ENCODE measurements at places on chromosomes 4 and X.

DNA sequence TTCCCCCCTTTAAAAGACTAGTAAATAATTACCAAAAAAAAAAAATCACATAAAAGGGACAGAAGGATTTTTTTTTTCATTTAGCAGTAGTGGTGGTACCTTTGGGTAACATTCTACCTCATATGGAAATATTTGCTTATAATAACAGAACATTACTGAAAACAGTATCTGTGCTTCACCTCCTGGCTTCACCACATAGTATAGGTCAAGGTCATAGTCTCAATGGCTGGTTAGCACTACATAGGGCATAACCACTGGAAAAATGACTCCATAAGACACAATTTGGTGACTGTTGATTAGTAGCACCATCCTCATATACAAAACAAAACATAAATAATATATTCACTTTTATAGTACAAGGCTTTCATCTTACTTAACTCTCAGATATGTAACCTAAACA, 34.7 kb downstream of the MANBA start:
- DNase-seq: no peak

DNA sequence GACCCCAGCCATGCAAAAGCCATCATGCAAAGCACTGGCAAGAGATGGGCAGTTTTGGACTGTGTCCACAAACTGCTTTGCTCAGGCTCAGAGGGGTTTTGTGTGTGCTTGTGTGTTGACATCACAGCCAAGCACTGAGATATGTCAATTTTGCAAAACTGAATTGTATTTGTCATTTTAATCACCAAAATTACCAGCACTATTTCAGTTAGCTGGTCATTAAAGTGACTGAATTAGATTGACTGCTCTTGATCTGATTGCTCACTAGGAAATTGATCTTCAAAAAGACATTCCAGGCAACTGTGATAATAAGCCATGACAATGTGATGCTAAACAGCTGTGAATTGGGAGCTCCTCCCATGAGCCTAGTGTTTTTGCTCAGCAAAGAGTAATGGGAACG, 337.3 kb upstream of the GNPDA2 start:
- no peak for DNase-seq

- no peak for DNase-seq
These were observed 2.9 kb upstream of the MSL3 start for GRCh38 chrX:11754958-11755645.

DNA sequence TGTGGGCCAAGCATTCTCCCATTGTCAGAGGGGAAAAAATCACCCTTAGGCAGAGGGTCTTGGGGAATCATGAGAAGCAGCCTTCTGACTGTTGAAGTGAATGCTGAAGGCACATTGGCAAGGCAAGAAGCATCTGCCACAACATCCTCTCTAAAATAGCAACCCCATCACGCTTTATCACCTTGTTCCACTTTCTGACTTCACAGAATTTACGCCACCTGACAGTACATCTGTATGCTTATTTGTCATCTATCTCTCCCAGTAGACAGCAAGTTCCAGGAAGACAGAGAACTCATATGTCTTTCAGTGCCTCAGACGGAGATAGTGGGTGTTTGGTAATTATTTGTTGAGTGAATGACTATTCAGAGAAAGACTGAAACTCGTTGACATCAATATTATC, 68.4 kb upstream of the SCML1 start:
- no peak for DNase-seq

- DNase-seq: no peak
These were observed 867.6 kb downstream of the TRAM1L1 start for GRCh38 chr4:116217781-116218180.

DNA sequence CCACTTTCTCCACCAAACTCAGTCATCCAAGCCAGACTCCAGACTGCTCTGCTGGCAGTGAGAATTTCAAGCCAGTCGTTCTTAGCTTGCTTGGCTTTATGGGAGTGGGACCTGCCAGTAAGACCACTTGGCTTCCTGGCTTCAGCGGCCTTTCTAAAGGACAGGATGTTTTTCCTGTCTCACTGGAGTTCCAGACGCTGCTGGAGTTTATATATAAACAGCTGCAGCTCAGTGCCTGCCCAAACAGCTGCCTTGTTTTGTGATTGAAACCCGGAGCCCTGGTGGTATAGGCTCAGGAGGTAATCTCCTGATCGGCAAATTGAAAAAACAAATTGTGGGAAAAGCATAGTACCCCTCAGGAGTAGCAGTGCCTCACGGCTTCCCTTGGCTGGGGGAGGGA, 1165.8 kb upstream of the ADGRL3 start:
- DNase-seq: no peak
